ENCODE measurements at places on chromosomes 5 and 9.

GRCh38 chr9:33437898-33438297, 9.5 kb downstream of the AQP3 start:
- DNase-seq, result no peak

GRCh38 chr5:66238435-66238834, 94.3 kb downstream of the SREK1 start:
- DNase-seq, result no peak

DNA sequence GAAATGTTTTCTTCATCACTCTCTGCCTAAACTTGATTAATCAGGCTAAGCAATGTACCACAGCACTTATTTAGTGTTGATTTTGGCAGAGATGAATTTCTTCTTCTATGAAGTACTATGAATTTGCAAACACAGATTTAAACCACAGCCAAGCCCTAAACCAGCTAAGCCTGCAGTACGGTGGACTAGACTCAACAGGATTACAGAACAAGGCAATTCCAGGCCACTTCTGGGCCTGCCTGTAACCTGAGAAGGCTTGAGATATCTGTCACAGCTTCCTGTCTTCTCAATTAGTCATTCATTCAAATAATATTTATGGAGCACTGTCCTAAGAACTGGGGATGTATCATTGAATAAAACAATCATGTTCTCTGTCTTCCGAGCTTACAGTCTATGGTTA, 32.4 kb upstream of the CAST start:
- DNase-seq, result no peak

- DNase-seq, result no peak
Observed at GRCh38 chr5:12413585-12413984, 509.3 kb upstream of the CTNND2 start.

DNA sequence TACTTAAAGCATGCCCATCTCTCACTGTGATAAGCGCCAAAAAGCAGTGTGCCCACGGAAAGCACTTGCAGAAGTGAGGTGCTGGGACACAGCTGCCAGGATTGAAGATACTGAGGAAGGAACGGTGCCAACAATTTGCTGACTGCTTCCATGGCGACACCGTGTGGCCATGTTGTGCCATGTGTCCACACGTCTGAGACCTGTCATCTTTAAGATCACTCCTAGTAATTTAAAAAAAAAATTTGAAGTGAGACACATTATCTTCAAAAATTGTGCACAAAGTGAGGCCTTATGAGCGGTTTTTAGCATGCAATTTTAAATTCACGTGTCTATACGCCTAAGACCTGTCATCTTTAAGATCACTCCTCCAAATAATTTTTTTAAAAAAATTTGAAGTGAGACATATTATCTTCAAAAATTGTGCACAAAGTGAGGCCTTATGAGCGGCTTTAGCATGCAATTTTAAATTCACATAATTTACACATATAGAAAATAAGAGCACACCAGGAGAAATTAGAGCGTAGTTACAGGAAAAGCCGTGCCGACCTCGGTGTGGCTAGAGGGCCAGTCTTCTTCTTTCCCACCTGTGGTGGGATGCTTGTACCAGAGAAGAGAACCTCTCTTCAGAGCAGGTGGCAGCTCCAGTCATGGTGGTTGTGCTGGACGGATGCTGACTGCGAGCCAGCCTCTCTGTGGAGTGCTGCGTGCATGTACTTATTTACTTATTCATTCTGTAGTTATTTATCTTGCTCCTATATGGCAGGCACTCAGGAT, 21.4 kb upstream of the FLT4 start:
- DNase-seq, result no peak

GRCh38 chr9:122364783-122365150, 6.1 kb upstream of the PTGS1 start:
- no peak for DNase-seq

DNA sequence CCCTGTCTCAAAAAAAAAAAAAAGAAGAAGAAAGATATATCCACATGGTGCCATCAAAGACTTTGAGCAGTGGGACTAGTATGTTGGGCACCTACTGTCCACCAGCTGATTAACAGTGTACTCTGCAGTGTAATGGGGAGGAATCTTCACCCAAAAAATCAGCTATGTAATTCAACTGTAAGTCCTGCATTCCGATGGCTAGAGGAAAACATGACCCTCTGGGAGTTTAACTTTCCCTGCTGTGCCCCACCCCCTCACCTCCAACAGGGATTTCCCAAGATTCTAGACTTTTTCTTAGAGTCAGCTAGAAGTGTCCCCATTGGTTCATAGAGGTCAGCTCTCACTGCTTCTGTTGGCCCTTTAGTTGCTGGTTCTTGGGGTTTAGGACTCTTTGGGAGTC, 221.2 kb upstream of the CLINT1 start:
- DNase-seq, result no peak

DNA sequence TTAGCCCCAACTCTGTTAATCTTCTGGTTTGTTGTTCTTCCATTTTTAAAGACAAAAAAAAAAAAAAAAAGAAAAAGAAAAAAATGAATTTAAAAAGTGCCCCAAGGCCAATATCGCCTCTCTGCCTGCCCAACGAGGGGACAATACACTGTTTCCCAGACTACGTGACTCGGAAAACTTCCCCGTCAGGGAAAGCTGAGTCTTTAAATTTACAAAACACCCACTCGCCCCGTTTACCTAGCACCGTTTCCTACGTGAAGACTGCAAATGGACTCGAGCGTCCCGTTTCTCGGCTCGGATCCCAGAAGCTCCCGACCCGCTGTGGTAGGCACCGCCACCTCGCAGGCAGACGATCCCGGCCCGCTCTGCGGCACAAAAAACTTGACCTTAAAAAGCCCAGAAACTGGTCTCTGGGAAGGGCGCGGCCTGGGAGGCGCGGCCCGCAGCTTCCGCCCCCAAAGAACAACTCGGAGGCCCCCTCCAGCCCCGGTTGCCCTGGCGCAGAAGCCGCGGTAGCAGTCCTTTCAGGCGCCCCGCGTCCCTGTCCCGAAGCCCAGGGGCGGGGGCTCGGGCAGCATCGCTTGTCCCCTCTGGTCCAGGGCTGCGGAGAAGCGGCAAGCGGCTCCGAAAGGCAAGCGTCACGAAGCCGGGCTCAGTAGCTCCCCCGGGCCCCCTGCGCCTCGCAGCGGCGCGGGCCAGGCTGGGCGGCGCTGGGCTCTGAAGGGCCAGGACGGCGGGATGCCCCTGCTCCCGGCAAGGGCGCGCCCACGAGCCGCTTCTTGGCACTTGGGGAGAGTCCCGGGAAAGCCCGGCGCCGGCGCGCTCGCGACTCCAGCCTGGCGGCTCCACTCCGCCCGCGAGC, at the start of gene GCNT4:
TSS of gene GCNT4 (minus strand) at position 367 of the 862 bp plus-strand sequence. CDS start 22,521 bp downstream, outside the sequence.
- DNase-seq, result peak; percentile 37

- no peak for DNase-seq
Observed at GRCh38 chr5:3428334-3428733, 167.3 kb upstream of the IRX1 start.

DNA sequence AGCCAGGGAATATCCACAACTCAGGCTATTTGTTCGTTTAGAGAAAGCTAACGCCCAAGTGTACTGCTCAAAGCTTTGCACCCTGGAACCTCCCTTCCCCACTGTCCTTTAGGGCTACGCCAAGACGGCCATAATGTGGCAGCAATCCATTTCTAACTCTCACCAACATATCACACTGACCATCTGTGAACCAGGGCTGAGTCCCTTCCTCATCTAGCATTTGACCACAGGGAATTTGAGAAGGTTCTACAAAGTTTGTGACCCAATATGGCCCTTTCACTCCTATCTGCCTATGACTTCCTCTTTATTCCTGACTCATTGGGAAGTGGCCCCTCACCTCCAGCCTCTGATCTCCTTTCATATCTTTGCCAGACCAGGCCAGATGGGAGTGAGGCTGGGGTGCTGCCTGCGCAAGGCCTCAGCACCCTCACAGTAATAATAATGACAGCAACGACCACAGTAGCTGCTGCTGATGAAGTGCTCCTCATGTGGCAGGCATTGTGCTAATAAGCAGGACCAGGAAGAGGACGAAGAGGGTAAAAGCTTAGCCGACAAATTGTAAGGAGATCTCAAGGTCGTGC, 9.3 kb upstream of the ARAP3 start:
- DNase-seq, result no peak

GRCh38 chr5:171661143-171661542, 124.5 kb upstream of the SMIM23 start:
- DNase-seq, result no peak

DNA sequence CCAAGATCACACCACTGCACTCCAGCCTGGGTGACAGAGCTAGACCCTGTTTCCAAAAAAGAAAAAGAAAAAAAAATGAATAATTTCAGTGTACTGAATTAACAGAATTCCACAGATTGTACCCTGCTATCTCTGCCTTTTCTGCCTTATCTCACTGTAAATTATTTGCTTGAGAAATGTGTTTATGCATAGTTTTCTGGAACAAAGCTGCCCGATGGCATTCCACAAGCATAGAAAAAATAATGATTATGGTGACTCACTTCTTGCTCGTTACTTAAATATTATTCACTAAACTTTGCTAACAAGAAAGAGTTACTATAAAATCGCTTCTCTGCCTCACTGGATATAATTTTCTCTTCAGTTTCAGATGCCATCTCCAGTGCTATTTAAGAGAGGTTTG, 88.7 kb upstream of the FAM169A start:
- no peak for DNase-seq

- no peak for DNase-seq
Observed at GRCh38 chr9:17862101-17862500, 283.2 kb downstream of the SH3GL2 start.

DNA sequence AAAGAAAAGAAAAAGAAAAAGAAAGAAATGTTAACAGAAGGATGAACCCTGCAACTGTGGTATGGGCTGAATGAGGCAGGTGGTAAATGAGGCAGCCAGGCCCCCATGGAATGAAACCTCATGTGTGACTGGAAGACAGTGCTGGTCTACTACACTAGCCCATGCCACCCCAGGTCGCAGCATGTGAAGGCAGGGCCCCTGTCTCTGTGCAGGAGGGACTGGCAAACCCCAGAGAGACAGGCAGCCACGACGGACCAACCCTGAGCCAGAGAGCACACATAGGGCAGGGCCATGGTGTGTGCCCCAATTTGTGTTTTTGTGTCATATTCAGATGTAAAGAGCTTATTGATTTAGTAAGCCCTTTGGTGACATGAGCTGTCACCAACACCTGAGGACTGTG, 198.5 kb downstream of the FBN2 start:
- no peak for DNase-seq

GRCh38 chr5:23234197-23234596, 273.2 kb upstream of the PRDM9 start:
- DNase-seq, result no peak

GRCh38 chr5:80134876-80135275, 99.7 kb downstream of the THBS4 start:
- no peak for DNase-seq

GRCh38 chr5:131630208-131630962, 4.6 kb downstream of the RAPGEF6 start:
- no peak for DNase-seq

Measured in 8988T (cell line).